ENCODE measurements at places on chromosomes 7 and 10.
A peak's percentile ranks its signal among the peaks of the same experiment; 100 is the strongest.

DNA sequence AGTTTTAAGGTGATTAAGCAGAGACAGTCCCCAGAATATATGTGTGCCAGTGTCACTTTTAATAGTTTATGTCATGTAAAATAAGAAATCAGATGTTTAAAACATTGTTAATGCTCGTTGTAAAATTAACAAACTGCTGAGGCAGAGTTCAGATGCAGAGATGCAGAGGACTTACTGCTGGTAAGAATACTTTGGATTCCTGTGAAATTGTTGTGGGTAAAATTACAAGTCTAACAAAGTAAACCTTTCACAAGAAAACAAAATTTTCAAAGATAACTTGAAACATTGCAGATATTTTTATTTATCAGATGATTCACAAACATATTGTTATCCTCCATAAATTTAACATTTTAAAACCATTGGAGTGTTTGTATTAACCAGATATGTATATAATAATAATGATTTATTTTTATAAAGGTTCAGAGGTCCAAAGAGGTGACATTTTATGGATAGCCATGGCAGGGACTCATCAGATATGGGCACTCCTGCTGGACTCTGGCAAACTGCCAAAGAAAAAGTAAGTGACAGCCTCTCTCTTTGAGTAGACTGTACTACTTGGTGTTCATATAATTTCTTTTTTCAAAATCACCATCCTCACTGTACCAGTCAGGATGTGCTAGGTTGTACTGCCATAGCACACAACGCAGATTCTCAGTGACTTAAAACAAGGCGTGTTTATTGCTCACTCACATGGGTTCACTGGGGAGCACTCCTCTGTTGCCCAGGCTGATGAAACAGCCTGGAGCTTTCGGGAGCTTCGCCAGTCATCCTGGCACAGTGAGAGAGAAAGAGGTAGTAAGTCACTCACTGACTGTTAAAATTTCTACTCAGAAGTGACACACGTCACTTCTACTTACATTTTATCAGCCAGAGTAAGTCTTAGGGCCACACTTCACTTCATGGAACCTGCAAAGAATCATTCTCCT is 43.5 kb downstream of the NHLRC2 start:
- DNase-seq: no peak

- peak; percentile 87 for DNase-seq
Measured at GRCh38 chr10:47402641-47403301, 18.7 kb upstream of the ZNF488 start.

- no peak for DNase-seq
Measured at GRCh38 chr7:145779140-145779539, 337.5 kb upstream of the CNTNAP2 start.

GRCh38 chr7:3510101-3511020 is 209.3 kb downstream of the SDK1 start:
- no peak for DNase-seq

GRCh38 chr10:21173802-21174714 is 276.9 kb upstream of the NEBL start:
- DNase-seq: no peak

DNA sequence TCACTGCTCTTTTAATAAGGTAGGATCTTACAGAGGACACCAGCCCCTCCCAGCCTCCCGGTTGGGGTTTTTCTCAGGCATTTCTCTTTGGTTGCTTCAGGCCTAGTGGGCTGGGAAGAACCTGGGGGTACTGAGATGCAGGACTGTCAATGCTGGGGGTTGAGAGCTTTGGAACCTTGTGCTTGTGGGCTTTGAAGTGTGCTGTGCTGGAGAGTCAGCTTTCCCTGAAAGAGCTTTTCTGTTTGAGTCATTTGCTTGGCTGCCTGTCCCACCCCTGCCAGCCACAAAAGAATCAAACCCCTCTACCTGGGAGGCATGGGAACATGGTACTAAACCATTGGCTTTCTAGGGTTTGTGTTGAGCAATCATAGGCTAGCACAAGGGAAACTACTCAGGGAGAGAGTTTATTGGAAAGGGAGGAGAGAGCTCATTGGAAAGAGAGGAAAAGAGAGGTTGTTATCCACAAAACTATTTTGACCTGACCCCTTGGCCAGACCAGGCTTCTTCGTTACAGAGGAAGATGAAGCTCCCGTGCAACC is 1.4 kb downstream of the SCD start:
- no peak for DNase-seq

GRCh38 chr10:60828489-60828852 is 50.2 kb downstream of the CDK1 start:
- DNase-seq: no peak

DNA sequence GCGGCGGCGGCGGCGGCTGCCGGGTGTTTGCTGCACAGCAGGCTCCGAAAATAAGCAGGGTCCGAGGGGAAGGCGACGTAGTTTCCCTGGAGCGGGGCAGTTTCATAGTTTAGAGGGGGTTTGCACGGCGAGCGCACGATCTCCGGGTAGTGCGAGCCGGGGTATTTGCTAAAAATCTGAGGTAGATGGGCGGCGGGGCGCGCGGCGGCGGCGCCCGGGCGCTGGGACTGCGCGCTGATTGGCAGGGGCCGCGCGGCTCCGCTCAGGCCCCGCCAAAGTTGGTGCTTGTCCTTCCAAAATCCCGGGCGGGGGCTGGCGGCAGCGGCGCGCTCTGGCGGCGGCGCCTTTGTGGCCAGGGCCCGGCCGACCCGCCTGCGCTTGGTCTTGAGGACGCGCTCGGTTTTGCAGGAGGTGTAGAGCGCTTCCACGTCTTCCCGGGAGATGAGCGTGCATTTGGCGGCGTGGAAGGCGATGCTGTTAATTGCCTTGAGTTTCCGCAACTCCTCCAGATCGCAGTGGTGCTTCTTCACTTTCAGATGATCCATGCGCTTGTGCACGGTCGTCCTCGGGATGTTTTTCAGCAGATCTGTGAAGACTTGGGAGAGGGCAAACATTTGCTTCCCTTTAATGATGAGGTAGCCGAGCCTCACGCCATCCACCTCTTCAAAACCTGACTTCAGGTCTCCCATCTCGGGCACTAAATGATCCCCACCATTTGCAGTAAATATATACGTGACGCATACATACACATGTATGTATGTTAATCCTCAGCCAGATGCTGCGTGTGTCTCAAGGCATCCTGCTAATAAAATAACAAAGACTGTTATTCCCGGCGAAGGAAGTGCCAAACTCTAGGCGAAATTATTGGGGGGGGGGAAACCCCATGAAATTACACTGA is 8.1 kb downstream of the SKIDA1 start:
- peak; percentile 58 for DNase-seq

GRCh38 chr7:117229350-117229749 is 93.5 kb downstream of the WNT2 start:
- peak; percentile 22 for DNase-seq

GRCh38 chr10:100508691-100509150 is 10.9 kb downstream of the SEC31B start:
- DNase-seq: peak; percentile 72

GRCh38 chr7:107622894-107623293 is 37.7 kb upstream of the SLC26A4 start:
- DNase-seq: no peak

DNA sequence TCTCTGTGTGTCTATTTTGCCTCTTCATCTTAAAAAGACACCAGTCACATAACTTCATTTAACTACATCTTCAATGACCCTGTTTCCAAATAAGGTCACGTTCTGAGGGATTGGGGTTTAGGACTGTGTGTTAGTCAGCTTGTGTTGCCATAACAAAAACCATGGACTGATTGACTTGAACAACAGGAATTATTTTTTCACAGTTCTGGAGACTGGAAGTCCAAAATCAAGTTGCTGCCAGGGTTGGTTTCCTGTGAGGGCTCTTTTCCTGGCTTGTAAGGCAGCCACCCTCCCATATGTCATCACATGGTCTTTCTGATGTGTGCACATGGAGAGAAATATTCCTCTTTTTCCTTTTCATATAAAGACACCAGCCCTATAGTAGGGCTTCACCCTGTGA is 55.3 kb downstream of the REEP3 start:
- DNase-seq: no peak

DNA sequence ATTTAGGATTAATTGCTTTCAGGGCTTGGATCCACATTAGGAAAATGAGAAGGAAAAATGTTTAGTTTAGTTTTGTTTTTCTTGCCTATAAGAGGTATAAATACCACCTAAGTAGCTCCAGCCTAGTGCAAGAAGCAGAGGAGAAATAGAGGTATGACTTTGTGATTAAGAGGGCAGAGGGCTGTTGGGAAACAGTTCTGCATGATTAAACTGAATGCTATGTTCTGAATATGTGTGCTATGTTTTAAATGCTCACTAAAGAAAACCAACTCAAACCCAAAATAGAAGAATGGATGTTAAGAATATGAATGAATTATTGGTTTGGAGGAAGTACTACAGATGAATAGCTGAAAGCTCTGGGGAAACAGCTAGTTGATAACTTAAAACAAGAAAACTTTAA is 7.6 kb downstream of the CALCR start:
- peak; percentile 22 for DNase-seq

GRCh38 chr7:80821771-80822319 is 97.0 kb downstream of the SEMA3C start:
- no peak for DNase-seq

GRCh38 chr10:70846795-70847194 is 31.0 kb downstream of the SGPL1 start:
- DNase-seq: no peak

DNA sequence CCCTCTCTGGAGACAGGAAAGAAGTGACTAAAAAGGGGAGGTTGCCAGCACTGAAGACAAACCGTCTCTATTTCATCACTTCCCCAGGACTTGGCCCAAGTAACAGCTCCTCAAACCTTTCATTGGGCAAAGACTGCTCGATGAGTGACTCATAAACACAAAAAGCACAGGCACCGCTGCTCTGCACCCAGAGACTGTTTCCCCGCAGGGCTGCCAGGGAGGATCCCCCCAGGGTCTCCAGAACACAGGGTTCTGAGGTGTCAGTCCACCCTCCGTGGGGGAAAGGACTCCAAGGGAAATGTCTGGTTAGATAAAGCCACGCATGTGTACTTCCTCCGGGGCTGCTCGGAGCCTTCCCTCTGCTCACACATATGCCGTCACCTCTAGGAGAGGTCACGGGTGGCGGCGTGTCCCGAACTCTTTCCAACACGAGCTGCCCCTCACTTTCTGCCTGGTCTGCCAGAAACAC is 59.9 kb downstream of the INSIG1 start:
- peak; percentile 81 for DNase-seq

GRCh38 chr7:8189625-8190024 is 72.3 kb downstream of the ICA1 start:
- no peak for DNase-seq

- peak; percentile 16 for DNase-seq
Measured at GRCh38 chr10:44016589-44017482, 368.1 kb downstream of the CXCL12 start.

- peak; percentile 95 for DNase-seq
Measured at GRCh38 chr10:34319197-34319846, 495.8 kb downstream of the PARD3 start.

- DNase-seq: no peak
Measured at GRCh38 chr10:110822712-110823311, 48.9 kb upstream of the PDCD4 start.

GRCh38 chr7:5426226-5426475 is 2.5 kb upstream of the TNRC18 start:
- peak; percentile 74 for DNase-seq

GRCh38 chr7:1862560-1862959 is 192.5 kb downstream of the ELFN1 start:
- no peak for DNase-seq

GRCh38 chr7:83161899-83162401 is 734 bp downstream of the PCLO start:
- no peak for DNase-seq

GRCh38 chr10:72263613-72264241 is 10.0 kb upstream of the DDIT4 start:
- DNase-seq: no peak
